ENCODE measurements at places on chromosomes 1 and 21. TPM values are rescaled to one million over a fixed set of nuclear protein-coding genes. Genes with fewer than 3 reads are reported as not detected.

DNA sequence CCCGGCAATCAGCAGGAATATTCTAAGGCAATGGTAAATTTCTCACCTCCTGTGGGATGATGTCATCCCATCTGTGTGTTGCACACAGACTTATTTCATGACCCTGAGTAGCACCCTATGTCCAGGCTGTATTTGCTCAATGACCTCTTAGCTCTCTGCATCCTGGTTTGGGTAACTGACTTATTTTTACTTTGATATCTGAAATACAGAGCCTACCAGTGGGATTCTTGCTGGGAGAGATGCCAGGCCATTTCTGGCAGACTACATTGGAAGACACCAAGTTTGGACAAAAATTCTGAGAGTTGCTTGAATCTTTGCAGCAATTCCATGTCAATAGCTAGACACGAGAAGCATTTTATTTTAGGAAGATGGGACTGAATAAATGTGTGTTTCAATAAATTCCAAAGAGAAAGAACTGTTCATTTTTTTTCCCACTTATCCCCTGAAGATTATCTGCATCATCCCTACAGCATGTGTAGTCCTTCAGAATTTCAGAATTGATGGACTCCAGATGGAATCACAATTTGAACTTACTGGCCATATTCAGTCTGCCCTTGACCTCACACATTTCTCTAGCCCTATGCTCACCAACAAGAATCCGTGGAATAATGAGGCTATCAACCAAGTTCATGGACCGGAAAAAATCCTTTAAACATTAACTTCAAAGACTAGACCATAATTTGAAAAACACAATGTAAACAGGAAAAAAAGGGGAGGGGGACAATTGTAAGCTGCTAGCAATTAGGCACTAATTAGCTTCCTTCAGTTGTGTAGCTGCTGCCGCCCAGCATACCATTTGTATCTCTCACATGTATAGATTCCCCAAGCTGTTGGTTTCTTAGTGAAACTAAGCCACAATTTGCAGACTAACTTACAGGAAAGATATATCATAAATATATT is 226.5 kb downstream of the HMCN1 start:
- DNase-seq = no peak

GRCh38 chr1:236354330-236355147 is 39.5 kb upstream of the EDARADD start:
- DNase-seq = peak; percentile 31

DNA sequence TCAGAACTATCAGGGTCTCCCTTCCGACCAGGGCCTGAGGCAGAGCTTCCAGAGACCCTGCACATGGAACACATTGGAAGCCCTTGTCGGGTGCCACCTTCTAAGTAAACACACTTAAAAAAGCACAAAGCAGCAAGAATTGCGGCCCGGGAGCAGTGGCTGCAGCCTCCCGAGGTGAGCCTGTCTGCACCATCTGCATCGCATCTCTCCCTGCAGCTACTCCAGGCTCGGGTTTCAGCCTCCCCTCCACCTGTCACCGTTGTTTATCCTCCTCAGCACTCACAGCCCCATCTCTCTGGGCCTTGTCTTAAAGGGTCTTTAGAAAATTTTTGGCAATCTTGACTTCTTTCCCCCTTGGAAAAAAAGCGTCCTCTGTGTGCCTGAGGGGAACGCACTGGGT is 95.1 kb upstream of the ARHGEF16 start:
- DNase-seq = no peak

DNA sequence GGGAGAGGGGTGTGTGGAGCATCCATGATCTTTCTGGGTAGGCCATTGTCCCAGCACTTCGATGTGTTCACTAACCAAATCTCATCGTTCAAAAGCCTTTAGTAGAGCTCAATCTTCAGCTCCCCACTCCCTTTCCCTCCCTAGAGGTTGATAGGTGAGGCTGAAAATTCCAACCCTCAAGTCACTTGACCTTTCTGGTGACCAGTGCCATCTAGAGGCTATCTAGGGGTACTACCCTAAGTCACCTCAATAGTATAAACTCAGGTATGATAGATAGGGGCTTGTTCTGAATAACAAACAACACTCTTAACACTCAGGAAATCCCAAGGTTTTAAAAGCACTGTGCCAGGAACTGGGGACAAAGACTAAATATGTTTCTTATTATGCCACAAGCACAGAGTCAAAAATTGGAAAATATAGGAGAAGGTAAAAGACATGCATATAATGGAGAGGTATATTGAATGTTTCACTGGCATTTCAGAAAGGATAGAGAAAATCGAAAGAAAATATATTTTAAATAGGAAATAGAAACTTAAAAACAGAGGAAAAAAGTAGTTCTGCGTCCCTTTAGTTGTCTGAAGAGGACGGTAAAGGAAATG is 42.9 kb upstream of the CD53 start:
- DNase-seq = peak; percentile 2

DNA sequence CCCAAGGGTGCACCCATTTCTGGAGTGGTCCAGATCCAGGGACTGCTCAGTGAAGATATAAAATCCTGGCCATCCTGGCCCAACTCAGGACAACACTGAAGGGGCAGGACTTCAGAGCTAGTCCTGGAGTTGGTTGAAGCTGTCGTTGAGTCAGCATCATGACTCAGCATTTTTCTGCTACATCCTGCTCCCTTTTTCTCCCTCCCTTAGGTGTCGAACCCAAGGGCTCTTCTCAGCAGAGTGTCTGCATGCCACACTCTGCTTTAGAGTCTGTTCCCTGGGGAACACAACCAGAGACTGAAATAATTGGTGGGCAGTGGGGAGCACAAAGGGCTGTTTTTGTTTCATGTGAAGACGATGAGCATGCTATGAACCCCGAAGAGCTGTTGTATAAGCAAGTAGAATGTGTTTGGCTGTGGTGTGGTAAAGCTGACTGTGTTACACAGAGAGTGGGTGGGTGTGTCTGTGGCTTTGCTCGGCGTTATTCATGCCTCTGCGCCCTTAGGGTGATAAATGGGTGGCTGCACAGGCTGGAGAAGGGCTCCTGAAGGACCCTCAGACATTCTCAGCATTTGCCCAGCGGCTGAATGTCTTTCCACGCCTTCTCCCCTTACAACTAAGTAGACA is 167.2 kb downstream of the CYYR1 start:
- peak; percentile 60 for DNase-seq

- no peak for DNase-seq
Measured at GRCh38 chr21:42565886-42566523, 52.4 kb downstream of the SLC37A1 start.

- no peak for DNase-seq
Measured at GRCh38 chr1:28087614-28088167, 719 bp downstream of the EYA3 start.

- no peak for DNase-seq
Measured at GRCh38 chr1:45585110-45585426, 1.2 kb downstream of the NASP start.

DNA sequence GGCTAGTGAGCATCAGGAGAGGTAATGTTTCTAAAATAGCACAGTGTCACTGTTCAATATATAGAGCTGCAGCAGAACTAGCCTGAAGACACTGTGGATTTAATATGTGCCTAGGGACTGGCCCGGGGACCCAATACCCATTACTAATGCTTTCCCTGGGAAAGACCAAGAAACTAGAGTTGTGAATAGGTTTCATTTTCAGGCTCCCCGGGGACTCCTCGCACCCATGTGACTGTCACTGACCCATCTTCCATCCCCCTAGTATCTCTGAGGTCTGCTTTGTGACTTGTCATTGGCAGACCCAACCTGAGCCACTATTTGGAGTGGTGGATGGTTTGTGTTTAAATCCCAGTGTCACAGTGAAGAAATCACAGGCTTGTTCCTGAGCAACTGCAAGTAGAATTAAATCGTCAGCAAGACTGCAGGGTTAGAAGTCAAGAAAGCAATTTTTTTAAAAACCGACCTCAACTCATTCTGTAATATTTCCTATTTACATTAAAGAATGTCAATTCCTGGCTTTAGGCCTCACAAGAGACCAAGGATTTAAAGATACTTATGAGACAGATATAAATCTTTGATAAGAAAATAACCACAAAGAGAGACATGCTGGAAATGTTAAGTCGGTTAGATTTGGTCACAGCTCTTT is 130.0 kb upstream of the TNR start:
- DNase-seq = no peak

GRCh38 chr1:20280341-20280740 is 10.3 kb upstream of the VWA5B1 start:
- DNase-seq = no peak

Gene PRRX1
- 2.9 TPM for total RNA-seq
